ENCODE measurements at places on chromosomes 5 and 9.

GRCh38 chr5:87411973-87412629 lies 629 bp downstream of the CCNH start:
- H3K4me1 ChIP-seq, result no peaks in the 10 kb centered on the region
- no peak for DNase-seq
- peak overlapping the region; percentile 94 for H3K27ac ChIP-seq

DNA sequence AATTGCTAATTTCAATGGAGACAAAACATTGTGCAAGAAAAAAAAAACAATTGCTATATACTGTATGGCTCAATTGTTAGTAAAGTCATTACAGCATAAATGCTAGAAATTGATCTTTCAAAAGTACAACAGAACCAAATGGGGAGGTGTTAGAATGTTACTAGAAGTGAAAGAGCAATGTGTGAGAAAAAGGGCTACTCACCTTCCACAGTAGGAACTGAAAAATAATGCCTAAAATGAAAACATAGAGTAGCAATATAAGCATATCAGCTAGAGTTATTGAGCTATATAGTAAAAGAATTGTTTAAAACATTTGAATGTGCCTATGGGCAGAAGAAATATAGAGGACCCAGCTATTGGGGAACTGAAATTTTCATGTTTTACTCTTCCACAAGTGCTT lies 10.9 kb upstream of the RXFP3 start:
- no peaks in the 10 kb centered on the region for H3K27me3 ChIP-seq
- DNase-seq, result no peak
- no peaks in the 10 kb centered on the region for H3K4me1 ChIP-seq
- no peak overlapping the region for H3K4me3 ChIP-seq

DNA sequence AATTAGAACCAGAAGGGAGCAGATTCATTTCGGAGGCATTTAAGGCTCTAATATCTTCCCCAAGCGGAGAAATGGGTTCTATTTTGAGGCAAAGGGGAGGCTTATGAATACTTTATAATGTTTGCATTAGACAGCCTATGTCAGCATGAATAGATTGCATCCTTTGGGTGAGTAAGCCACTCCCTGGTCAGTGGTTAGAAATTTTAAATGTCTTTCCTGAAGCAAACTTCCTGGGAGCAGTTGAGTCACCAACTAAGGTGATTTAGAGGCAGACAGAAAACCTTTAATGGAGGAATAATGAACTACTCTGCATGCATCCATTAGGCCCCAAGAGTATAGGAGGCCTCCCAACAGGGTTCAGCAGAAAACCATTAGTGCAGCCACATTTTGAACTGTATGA lies 204.9 kb downstream of the ELAVL2 start:
- H3K27me3 ChIP-seq, result no peaks in the 10 kb centered on the region
- no peaks in the 10 kb centered on the region for H3K36me3 ChIP-seq
- no peak for DNase-seq

GRCh38 chr5:157204765-157205164 lies 24.1 kb downstream of the ITK start:
- no peaks in the 10 kb centered on the region for H3K36me3 ChIP-seq
- no peaks in the 10 kb centered on the region for H3K4me1 ChIP-seq
- no peak overlapping the region for H3K27ac ChIP-seq

DNA sequence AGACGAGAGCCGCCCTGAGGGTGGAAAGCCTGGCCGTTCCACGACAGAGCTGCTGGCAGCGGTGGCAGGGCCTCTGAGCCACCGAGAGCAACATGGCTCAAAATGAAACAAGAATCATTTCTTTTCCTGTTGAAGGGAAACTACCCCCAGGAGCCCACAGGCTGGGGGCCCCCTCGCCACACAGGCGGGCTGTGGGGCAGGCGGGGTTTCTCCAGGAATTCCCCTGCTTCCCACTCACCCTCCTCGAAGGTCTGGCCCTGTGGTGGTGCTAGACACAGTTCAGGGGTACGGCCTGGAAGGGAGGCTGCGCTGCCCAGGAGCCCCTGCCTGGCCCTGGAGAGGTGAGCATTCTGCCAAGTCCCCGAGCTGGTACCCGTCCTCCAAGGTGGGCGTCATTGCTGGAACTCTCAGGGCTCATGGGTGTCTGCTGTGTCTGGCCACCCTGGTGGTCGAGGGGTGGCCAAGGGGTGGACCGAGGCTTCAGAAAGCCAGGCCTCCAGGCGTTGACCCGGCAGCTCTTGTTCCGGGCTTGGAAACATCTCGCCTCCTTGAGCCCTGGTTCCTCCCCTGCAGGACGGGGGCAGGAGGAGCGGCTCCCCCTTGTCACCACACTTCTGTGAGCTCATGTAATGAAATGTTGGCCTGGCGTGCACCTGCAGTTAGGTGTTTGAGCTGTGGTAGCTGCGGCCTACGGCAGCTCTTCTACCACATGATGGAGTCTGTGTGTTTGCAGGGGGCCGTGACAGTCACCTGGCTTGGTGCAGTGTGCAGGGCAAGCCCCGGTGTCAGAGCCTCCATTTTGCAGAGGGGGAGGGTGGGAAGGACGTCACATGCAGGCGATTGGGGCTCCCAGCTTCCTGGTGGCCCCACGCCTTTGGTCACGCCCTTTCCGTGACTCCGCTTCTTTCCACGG lies 65.3 kb downstream of the RXRA start:
- no peak overlapping the region for H3K4me3 ChIP-seq
- no peaks in the 10 kb centered on the region for H3K36me3 ChIP-seq
- no peak for DNase-seq
- H3K27ac ChIP-seq, result no peak overlapping the region
